ENCODE measurements at places on chromosomes 12 and 14.
A peak's percentile ranks its signal among the peaks of the same experiment; 100 is the strongest.

GRCh38 chr14:99752486-99753121 is 40.6 kb upstream of the EML1 start:
- no peak for DNase-seq

GRCh38 chr14:104827177-104828055 is 26.5 kb downstream of the ZBTB42 start:
- peak; percentile 65 for DNase-seq

DNA sequence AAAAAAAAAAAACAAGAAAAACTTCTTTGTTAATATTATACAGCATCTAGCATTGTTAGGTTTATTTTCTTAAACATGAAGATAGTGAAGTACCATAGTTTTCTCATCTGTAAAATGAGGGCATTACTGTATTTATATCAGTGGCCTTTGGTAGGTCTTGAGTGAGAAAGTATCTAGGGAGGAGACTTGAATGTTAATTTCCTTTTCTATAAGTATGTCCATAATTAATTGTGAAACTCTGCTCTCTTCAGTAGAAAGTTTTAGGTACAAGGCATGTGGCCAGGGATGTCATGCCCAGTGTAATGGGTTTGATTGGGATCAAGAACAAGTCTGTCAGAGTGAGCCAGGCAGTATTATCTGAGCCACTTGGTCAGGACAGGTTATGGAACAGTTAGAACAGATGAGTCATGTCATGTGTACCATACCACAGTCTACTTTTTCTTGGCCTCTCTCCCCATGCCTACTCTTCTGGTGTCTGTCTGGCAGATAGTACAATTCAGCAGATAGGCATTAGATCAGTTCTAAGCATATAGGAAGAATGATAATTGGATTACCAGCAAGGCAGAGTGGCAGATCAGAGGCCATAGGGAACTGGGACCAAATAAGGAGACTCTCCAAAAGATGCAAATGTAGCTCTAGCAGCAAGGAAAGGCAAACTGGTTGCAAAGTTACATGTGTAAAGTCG is 30.4 kb downstream of the FBXO34 start:
- no peak for DNase-seq

DNA sequence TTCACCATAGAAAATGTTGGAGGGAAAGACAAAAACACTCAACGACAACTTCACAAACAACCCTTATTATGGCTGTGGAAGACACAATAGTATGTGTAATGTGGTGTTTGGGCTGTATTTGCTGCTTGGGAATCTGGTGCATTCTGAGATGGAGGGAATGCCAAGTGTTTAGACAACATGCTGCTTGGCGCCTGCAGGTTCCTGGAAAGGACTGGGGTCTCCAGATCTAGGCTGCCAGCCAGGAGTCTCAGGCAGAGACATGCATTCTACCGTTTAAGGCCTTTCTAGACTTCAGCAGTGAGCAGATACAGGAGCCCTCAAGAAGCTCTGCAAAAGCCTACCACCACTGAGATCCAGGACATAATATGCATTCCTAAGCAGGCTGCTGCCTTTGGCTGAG is 418.7 kb downstream of the NRXN3 start:
- no peak for DNase-seq

DNA sequence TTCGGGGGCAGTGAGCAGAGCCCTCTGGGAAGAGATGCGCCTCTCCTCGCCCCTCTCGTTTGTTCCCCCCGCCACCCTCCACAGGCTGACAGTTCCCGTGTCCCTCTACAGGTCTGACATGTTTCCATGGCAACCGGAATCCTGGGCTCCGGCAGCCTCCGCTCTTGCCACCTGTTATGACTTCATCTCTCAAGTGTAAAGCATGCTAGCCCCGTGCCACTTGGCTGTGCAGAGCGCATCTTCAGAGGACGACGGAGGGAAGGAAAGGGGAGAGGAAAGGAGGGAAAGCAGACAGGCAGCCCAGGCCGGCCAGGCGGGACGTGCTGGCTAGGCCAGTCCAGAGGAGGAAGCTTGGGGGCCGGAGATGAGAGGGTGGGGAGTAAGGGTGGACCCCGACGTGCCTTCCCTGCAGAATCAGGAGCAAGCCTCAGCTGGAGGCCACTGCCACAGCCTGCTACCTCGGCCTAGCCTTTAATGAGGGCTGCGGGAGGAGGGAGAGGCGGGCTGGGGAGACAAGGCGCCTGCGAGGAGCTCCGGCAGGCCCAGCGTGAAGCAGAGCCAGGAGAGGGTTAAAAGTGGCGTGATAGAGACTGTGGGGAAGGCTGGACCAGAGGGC is 214.3 kb downstream of the DPF3 start:
- no peak for DNase-seq

- no peak for DNase-seq
Observed at GRCh38 chr12:85814071-85814470, 22.1 kb downstream of the RASSF9 start.

- no peak for DNase-seq
Observed at GRCh38 chr14:95309261-95310051, 10.3 kb downstream of the CLMN start.

DNA sequence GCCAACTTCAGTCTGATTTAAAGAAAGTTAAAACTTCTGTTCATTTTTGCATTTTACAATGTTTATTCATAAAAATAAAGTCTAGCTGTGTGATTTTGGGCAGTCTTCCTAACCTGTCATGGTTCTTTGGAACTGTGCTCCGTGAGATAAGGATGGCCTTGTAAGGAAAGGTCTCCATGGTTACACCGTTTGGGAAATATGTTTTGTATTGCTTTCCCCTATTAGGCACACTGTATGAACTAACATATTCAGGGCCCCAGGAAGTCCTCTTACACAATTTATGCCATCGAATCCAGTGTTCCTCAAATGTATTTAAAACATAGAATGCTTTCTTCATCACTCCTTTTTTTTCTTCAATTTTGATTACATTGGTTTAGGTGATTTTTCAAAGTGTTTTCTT is 54.5 kb downstream of the APAF1 start:
- no peak for DNase-seq

DNA sequence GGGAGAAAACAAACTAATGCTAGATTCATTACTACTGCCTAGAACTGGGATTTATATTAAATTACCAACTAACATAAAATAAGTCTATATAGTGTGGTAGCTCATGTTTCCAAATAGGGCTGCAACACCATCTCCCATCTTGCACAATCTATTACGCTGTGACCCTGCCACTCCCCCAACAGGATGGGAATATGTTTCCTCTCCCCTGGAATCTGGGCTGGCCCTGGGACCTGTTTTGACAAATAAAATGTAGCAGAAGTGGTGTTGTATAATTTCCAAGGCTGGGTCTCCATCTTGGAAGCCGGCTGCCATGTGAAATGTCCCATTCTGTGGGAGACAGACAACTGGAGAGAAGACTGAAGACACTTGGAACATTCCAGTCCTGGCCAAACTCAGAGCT is 45.6 kb upstream of the FERMT2 start:
- DNase-seq, result no peak

DNA sequence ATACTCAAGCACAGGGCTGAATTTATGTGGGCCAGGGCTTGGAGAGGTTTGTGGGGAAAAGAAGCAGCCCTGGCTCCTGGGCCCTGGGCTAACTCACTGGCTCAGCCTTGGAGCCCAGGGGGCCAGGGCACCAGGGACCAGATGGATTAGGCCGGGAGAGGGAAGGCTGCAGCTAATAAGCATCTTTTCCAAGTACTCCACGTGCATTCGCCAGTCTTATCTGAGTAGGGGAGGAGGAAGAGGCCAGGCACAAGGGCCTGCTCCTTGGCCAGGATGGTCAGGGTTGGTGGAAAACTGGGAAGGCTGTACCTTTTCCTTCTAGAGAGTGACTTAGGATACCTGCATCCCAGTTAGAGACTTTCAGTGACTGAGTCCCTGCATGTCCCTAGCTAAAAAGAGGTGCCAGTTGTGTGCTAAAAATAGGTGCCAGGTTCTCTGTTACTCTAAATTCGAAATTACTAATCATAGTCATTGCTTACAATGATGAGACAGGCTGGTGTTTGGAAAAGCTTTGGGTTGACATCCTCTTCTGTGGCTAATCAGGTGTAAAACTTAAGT is 1.3 kb downstream of the GLRX5 start:
- no peak for DNase-seq

- peak; percentile 38 for DNase-seq
Observed at GRCh38 chr14:56491299-56492285, 88.0 kb upstream of the TMEM260 start.

DNA sequence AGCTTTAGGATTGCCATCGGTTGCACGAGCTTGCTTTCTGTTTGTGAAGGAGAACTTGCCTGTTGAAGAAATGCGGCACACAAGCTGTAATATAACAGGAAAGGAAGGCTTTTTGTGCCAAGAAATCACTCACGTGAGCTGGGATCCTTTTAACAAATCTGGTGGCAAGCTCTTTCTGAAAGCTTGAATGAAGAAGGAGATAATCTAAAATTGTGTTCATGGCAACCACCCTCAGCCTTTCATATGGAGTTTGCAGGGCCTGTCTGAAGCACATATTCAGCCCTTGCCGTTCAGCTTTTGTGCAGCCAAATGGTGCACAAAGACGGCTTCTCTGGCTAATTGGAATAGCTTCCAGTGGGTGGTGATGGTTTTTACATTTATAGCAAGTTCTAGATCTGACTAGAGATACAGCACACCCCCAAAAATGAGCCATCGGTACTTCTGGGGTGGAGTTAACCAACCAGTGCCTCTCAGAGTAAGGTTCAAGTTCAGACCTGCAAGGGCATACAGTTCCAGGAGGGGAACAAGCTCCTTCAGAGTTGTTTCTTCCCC is 107.4 kb downstream of the AEBP2 start:
- no peak for DNase-seq

- DNase-seq, result no peak
Observed at GRCh38 chr14:57739516-57739915, 126.4 kb downstream of the SLC35F4 start.

DNA sequence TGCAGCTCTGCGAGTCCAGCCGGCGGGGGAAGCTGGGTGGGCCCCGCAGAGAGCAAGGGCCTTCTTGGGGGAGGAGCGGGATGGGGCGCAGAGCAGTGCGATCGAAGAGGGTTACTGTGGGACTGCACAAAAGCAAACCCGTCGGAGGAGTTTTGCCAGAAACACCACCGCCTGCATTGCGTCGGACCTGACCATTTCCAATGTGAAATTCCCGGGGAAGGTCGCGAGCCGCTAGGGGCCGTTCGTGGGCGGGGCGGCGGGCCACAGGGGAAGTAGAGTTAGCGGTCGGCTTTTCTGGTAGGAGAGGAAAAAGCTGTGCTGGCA is 333 bp upstream of the KCNA1 start:
- no peak for DNase-seq

GRCh38 chr12:26046203-26046602 is 78.6 kb downstream of the BHLHE41 start:
- no peak for DNase-seq

GRCh38 chr14:81729622-81730021 is 196.0 kb upstream of the SEL1L start:
- DNase-seq, result no peak

DNA sequence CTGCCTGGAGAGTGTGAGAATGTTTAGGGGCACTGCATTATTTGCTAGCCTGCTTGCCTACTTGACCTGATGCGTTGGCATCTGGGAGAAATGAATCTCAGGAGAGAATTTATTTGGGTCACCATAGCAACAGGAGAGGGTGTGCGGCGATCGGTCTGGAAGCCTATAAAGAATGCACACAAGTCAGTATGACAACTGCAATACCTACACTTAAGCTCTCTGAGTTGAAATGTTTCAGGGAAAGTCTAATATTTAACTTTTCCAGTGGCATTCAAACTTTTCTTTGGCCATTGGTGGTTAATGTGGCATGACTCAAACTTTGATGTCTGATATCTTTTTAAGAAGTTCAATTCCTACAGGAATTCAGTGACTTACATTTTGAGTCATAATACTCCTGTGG is 205.1 kb downstream of the NEDD1 start:
- no peak for DNase-seq

DNA sequence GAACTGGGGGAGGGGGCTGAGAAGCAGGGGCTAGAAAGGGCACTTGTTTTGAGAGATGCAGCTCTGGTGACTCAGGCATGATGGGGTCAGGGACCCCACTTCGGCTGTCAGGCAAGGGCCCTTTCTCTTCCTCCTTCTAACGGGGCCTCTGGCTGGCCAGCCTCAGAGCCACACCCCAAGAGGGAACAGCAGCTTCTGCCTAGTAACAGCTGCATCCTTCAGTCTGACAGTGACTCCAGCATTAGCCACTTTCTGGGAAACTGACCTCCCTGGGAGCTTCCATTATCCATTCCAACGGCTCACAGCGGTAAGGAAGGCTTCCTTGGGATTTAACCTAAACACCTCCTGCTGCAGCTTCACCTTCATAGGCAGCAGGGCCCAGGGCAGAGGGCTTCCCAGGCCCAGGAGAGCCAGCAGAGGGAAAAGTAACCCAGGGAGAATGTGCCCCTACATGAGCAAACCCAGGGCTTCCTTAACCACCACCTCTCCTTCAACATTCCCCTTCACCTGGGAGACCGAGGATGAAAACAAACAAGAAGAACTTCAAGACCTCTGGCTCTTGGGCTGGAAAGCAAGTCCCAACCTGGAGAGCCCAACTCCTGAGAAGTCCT is 2.7 kb downstream of the NCKAP5L start:
- no peak for DNase-seq

- DNase-seq, result no peak
Observed at GRCh38 chr14:101167428-101167827, 263.9 kb upstream of the RTL1 start.

DNA sequence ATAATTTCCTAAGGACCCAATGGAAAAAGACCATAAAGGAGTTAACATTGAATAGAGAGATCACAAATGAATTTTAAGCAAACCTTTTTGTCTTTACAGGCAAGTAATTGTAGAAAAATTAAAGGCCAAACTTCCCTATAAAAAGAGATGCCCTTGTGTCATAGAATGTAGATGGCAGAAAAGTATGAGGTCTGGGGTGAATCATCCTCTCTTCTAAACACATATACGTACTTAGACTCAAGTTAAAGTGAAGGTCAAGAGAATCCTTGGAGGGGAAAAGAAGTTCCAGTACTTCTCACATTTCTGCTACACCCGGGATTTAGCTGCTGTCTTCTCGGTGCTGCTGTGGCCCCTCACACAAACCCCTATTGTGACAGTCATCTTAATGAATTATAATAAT is 116.2 kb upstream of the ARID2 start:
- no peak for DNase-seq

GRCh38 chr14:105476097-105476830 is 1.6 kb downstream of the CRIP2 start:
- no peak for DNase-seq

DNA sequence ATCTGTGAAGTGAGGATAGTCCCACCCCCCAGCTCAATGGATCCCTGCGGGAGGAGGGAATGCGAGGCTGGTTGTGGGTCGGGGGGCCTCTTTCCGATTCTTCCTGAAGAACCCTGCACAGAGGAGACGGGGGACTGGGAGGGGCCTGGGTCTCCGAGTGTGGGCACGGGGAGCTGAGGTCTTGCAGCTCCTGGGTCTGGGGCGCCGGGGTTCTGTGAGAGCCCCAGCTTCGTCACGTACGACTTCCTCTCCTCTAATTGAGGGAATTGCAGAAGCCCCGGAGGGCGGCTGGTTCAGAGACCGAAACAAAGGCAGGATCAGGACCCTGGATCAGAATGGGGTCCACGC is 66.6 kb downstream of the DIO3 start:
- no peak for DNase-seq

GRCh38 chr14:54549862-54550261 is 17.1 kb upstream of the SAMD4A start:
- DNase-seq, result no peak

Measured in CD4-positive, alpha-beta T cell treated with Interleukin-17A for 4 hours (primary cell).